ENCODE measurements at places on chromosomes 1 and 21.

DNA sequence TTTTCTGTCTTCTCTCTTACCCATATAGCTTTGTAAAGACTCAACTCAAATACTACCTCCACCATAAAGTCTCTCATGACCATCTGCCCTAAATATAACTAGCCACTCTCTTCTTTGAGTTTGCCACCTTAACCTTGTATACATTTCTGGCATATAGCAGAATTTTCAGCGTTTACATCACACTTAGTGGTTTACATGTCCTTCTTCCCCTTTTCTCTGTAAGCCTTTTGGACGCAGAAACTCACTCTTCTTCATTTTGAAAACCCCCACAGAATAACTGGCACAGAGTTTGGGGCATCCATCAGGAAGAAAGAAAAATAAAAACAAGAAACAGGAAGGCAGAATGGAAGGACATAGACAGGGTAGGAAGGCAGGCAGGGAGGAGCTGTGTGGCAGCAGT, 131.8 kb upstream of the DUSP10 start:
- no peak for DNase-seq

- no peak for DNase-seq
These were observed 339.6 kb downstream of the NUF2 start for GRCh38 chr1:163661391-163661790.

- no peak for DNase-seq
These were observed 142.5 kb upstream of the VANGL1 start for GRCh38 chr1:115499253-115499652.

GRCh38 chr1:94734963-94735901, 84.9 kb upstream of the SLC44A3 start:
- no peak for DNase-seq

GRCh38 chr1:31549809-31550620, 26.3 kb upstream of the TINAGL1 start:
- DNase-seq = no peak

- no peak for DNase-seq
These were observed 33.5 kb upstream of the ITPKB start for GRCh38 chr1:226772446-226773139.

GRCh38 chr1:65509912-65510680, 89.6 kb downstream of the LEPR start:
- DNase-seq = no peak

GRCh38 chr1:8360493-8361197, 42.7 kb downstream of the SLC45A1 start:
- DNase-seq = no peak

DNA sequence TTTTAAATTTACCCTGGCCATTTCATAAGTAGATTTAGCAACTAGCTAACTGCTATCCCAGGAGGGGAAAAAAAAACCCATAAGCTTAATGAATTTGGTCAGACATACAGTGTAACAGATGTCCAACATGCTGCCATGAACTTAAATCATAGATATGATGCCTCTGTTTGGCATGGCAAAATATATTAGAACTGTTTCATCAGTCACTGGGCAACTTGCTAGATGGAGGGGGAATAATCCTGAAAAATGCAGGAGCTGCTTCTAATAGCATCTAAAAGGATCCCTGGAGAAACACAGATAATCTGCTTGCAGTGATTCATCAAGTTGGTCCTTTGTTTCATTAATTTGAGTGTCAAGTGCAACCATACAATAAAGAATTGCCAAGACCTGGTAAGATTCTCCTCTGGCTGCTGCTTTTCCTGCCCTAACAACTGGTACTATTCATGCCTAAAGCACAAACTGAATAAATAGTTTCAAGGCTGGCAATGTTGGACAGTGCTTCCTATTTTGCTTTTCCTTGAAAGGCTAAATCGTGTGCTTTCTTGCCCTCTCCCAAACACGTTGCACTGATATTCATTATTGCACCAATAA, 1.5 kb upstream of the ST6GALNAC5 start:
- no peak for DNase-seq

DNA sequence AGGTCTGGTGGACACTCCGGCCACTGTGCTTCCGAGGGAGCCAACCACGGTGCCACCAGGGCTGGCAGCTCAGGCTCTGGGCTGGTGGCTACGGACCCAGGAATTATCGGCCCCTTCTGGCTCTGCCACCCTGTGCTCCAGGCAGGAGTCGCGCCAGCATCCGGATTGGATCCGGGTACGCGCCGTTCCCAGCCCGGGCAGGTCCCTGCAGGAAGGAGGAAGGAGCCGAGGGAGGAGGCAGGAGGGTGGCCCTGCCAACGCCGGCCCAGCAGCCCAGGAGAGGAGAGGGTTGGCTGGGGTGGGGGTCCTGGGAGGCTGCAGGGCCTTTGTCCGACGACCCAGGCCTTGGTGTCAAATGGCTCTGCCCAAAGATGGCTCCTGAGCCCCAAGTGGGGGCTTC, 160.5 kb downstream of the CASZ1 start:
- DNase-seq = no peak

- DNase-seq = no peak
These were observed 635.1 kb downstream of the PTPRC start for GRCh38 chr1:199273837-199274379.

DNA sequence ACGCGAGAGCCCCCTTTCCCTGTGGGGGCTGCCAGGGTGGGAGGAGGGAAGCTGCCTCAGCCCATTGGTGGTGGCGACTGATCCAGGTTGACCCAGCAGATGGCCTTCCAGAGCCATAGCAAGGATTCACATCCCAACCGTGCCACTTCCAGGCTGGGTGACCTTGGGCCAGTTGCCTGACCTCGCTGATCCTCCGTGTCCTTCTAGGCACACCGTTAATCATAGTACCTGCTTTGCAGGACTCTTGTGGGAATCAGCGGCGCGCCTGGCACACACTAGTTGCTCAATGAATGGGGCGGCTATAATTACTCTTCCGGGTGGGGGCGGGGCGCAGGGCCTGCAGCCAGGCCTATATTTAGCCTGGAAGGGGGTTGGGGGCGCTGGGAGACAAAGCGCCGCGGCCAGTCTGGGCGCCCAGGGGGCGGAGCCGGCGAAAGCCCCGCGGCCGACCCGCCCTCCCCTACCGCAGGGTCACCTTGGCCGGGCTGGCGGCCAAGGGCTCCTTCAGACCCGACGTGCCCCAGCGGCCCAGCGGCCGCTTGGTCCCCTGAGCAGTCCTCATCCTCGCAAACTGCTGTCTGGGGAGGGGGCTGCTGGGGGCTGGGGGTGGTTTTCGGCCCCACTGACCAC, 5.1 kb downstream of the HSPB7 start:
- no peak for DNase-seq

GRCh38 chr1:167474191-167474641, 44.1 kb downstream of the CD247 start:
- no peak for DNase-seq

DNA sequence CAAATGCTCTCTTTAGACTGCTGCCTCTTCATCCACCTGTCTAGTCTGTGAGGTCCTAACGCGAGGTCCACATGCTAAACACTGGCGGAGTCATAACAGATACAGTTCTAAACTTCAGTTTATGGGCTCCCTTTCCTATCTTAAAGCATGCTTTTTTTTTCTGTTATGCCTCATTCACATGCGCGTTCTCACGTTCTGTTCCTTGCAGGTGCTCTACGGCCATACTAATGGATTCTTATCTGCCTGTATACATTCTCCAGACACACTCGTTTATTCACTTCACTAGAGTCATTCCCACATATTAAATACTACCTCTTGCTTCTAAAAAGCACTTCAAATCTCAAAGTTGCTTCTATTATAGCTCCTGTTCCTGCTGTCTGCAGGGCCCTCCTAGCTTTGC, 38.7 kb downstream of the PHC2 start:
- DNase-seq = no peak

DNA sequence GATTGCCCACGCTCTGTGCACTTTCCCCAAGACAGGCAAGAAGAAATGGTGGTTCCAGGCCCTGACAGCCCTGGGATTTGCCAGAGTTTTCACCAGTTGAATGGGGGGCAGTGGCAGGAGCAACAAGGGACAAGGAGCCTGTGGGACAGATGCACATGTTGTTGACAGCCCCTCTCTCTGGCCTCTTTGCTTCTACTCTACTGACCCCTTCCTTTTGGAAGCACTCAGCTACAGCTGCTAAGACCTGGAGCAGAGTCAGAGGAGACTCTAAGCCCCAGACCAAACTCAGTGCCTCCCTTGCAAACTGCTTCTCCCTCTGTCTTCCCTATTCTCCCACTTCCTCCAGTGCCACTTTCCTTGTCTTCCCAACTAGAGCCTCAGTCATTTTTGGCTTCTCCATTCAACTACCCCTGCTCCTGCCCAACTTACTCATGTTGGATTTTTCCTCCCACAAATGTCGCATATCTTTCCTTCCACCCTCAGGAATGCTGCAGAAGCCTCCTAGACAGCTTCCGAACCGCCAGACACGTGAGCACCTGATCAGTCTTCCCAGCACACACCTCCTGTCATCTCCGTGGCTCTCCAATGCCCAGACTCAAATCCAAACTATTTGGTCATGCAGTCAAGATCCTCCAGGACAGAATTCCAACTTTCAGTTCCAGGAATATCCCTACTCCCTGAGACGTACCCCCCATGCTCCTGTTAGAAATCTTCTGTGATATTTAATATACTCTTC, 9.1 kb downstream of the INKA2 start:
- no peak for DNase-seq
